ENCODE measurements at places on chromosomes 7 and 10. TPM values are rescaled to one million over a fixed set of nuclear protein-coding genes. Genes with fewer than 3 reads are reported as not detected.
A peak's percentile ranks its signal among the peaks of the same experiment; 100 is the strongest.

Gene HMX2
- not detected for total RNA-seq

Gene NKX1-2
- not detected for total RNA-seq

Gene JAKMIP3
- total RNA-seq = 1.3 TPM

Gene GHRHR
- not detected for total RNA-seq

Gene NSUN6
- 12.8 TPM for total RNA-seq

Gene PLCE1
- not detected for total RNA-seq

Gene LMOD2
- not detected for total RNA-seq

Gene OR13A1
- total RNA-seq = not detected

Gene C10orf67
- 0.18 TPM for total RNA-seq

DNA sequence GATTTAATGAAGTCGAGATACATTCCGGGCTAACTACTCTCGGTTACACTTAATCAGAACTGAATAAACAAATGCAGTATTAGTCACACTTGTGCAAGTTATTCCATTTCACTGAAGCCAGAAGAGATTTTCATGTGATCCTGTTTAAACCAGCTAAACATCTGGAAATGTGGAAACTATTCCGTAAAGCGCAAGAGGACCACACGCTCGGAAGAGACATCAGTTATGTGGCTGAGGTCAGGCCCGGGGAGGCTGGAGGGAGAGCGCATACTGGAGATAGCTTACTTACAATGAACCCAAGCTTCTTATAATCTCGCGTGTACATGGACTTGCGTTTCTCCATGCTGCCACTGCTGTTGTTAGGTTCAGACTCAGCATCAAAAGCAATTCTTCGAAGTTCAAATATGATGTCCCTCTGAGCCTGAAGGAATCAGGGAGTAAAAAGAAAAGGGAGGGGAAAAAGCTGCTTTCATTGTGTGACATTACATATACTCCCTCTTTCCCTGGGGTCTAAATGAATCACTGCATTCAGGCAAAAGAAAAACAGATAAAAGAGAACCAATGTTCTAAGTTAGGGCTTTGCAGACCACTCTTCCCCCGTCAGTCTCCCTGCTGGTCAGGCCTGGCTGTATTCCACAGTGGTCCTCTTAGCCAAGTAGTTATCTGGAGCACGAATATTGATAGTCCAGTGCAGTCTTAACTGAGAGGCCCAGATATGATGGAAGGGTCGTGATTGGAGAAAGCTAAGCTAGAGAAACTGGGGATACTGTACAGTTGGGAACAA, 237.4 kb downstream of the ELMO1 start:
- no peak overlapping the region for H3K4me3 ChIP-seq
- peaks cover 26% of the 10 kb centered on the region for H3K36me3 ChIP-seq
- no peak overlapping the region for H3K27ac ChIP-seq
- DNase-seq = no peak
- no peaks in the 10 kb centered on the region for H3K27me3 ChIP-seq

DNA sequence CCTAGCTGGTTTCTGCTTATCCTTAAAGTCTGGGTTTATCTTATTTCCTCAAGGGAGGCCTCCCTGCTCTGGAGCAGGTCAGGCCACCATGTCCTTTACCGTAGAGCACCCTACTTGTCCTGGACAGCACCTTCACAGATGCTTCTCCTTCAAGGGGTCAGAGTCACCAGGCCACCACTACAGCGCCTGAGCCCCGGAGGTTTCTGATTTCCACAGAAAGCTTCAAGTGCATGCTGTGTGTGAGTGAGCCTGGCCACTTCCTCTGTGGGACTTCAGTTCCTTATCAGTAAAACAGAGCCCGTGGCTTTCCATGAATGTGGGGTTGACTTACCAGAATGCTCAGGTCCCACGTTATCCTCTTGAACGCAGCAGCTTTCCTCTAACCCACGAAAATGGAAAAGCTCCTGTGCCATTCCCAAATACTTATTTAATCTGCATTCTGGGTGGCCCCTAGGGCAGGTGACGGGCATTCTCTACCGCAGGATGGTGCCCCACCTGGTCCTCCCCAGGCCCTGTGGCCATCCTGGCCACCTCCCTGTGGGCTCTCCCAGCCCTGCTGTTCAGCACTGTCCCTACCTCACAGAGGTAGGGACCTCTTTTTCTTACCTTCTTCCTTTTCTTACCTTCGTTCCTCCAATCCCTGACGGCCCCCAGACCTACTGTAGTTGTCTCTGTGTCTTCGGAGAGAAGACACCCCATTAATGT, 1.4 kb upstream of the DOCK1 start:
- no peak for DNase-seq
- H3K36me3 ChIP-seq = no peaks in the 10 kb centered on the region
- peaks cover 12% of the 10 kb centered on the region for H3K27me3 ChIP-seq
- no peaks in the 10 kb centered on the region for H3K4me1 ChIP-seq

- no peak overlapping the region for H3K27ac ChIP-seq
- H3K36me3 ChIP-seq = no peaks in the 10 kb centered on the region
- no peaks in the 10 kb centered on the region for H3K4me1 ChIP-seq
- H3K27me3 ChIP-seq = no peaks in the 10 kb centered on the region
- no peak for DNase-seq
- H3K4me3 ChIP-seq = no peak overlapping the region
Measured at GRCh38 chr7:64181586-64181985, 25.4 kb upstream of the ZNF735 start.

- no peak overlapping the region for H3K27ac ChIP-seq
- no peaks in the 10 kb centered on the region for H3K4me1 ChIP-seq
- no peaks in the 10 kb centered on the region for H3K27me3 ChIP-seq
- H3K4me3 ChIP-seq = no peak overlapping the region
- peaks cover 69% of the 10 kb centered on the region for H3K36me3 ChIP-seq
Measured at GRCh38 chr10:102368077-102368476, 27.4 kb upstream of the NFKB2 start.

DNA sequence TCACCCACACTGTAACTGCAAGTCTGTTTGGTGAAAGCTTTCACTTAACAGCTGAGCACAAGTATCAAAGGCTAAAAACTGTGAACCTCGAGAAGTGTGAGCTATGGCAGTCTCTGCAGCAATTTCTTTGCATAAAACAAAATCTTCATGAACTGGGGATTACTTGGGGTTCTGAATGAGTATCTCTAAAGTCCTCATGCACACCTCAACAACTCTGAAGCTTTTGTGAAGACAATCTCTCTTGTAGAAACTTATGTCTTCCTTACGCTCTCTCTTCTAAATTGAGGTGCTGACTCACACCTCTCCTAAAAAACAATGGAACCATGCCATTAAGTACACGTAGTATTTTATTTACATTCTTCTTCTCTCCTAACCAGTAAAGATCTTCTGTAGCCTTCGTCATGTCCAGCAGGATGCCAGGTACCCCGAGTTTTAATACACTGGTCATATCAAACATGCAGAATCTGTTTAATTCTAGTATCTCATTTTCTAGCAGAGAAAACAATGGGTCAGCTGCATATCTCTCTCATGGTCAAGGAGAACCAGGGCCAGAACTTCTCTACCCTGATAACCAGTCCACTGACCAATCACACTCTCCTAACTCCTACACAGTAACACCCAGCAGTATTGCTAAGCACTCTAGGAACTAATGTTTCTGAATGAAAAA, 76.9 kb downstream of the UBE2H start:
- H3K36me3 ChIP-seq = peaks cover 29% of the 10 kb centered on the region
- no peak for DNase-seq
- no peaks in the 10 kb centered on the region for H3K27me3 ChIP-seq

GRCh38 chr7:74653686-74654181, 3.8 kb upstream of the GTF2I start:
- peaks cover 54% of the 10 kb centered on the region for H3K4me1 ChIP-seq
- DNase-seq = no peak
- no peak overlapping the region for H3K27ac ChIP-seq
- no peaks in the 10 kb centered on the region for H3K36me3 ChIP-seq
- H3K27me3 ChIP-seq = peaks cover 6% of the 10 kb centered on the region
- H3K4me3 ChIP-seq = no peak overlapping the region

DNA sequence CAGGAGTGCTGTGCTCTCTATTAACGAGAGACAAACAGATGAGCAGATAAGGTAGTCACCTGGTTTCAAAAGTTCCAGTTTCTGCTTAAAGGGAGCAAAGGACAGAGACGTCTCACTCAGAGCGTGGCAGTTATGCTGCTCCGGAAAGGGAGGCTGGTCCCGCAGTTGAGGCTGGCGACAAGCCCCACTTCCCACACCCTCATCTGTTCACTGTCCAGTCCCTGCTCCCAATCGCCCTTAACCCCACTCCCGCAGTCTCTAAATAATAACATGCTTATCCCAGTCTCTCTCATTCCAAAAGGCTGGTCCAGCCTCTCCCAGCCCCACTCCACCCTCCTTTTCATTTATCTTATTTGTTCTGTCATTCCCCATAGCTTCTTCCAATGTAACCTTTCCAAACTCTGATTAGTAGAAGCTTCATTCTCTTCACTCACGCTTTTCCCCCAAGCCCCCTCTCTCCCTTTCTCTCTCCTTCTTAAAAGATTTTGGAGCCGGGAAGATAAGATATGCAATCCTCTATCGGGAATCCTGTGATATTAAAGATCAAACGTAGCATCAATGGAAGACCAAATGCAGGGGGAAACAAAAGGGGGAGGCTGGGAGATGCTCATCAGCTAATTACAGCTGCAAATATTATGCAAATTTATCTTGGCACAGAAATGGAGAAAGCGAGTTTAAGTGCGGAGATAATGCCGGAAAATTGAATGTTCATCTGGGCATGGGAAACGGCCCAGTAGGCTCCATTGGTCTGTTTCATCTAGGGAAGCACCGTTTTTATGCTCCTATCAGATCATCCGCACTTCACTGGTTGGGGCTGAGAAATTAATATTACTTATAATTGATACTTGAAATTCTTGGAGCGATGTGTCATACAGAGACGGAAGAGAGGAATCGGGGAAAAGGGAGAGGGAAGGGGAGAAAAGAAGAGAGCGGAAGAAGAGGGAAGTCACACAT, 16.3 kb upstream of the GATA3 start:
- no peak for DNase-seq
- H3K4me1 ChIP-seq = peaks cover 39% of the 10 kb centered on the region
- no peak overlapping the region for H3K4me3 ChIP-seq
- H3K27ac ChIP-seq = peak overlapping the region; percentile 56
- peaks cover 8% of the 10 kb centered on the region for H3K36me3 ChIP-seq

GRCh38 chr7:136016649-136017395, 39.7 kb upstream of the MTPN start:
- H3K27me3 ChIP-seq = peaks cover 5% of the 10 kb centered on the region
- no peak overlapping the region for H3K27ac ChIP-seq
- no peak for DNase-seq
- H3K4me3 ChIP-seq = no peak overlapping the region
- peaks cover 8% of the 10 kb centered on the region for H3K4me1 ChIP-seq

DNA sequence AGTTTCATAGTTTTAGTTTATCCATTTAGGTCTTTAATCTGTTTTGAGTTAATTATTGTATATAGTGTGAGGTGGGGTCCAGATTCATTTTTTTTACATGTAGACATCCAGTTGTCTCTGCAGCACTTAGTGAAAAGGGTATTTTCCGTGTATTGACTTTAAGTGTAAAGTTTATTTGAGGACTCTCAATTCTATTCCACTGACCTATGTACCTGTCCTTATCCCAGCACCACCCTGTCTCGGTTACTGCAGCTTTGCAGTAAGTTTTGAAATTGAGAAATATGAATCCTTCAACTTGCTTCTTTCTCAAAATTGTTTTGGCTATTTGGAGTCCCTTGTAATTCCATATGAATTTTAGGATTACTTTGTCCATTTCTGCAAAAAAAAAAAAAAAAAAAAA, 29.8 kb downstream of the FHIP2A start:
- no peak overlapping the region for H3K27ac ChIP-seq
- H3K36me3 ChIP-seq = peaks cover 56% of the 10 kb centered on the region
- H3K27me3 ChIP-seq = no peaks in the 10 kb centered on the region
- no peak for DNase-seq
- peaks cover 23% of the 10 kb centered on the region for H3K4me1 ChIP-seq

DNA sequence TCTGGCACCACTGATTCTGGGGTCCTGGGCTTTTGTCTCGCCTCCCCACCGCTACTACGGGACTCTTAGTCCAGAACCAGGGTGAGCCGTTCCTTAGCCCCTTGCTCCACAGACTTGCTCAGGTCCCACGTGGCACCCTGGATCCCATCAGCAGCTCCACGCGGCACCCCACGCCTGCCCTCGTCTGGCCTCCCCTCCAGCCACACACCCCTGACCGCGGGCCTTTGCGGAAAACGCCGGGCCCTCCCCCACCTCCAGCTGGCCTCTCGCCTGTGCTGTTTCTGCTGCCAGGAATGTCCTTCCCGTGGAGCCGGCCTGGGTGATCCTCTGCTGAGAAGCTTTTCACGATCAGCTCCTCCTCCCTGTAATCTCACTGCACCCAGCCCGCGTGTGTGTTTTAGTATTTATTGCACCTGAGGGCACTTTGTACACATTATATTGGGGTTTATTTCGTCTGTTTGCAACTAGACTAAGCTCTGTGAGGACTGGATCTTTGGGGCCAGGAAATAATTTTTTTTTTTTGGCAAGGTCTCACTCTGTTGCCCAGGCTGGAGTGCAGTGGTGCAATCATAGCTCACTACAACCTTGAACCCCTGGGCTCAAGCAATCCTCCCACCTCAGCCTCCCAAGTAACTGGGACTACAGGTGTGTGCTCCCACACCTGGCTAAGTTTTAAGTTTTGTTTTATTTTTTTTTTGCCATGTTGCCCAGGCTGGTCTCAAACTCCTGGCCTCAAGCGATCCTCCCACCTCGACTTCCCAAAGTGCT, 10.5 kb upstream of the TTYH3 start:
- no peak for DNase-seq
- no peak overlapping the region for H3K27ac ChIP-seq
- H3K27me3 ChIP-seq = peaks cover 2% of the 10 kb centered on the region
- H3K4me1 ChIP-seq = no peaks in the 10 kb centered on the region
- H3K36me3 ChIP-seq = no peaks in the 10 kb centered on the region

- peaks cover 10% of the 10 kb centered on the region for H3K4me1 ChIP-seq
- no peak for DNase-seq
- H3K27me3 ChIP-seq = peaks cover 1% of the 10 kb centered on the region
- H3K27ac ChIP-seq = no peak overlapping the region
- H3K36me3 ChIP-seq = no peaks in the 10 kb centered on the region
- no peak overlapping the region for H3K4me3 ChIP-seq
Measured at GRCh38 chr7:130349911-130350782, 5.5 kb downstream of the CPA5 start.

- no peak for DNase-seq
- H3K27ac ChIP-seq = no peak overlapping the region
- H3K36me3 ChIP-seq = no peaks in the 10 kb centered on the region
- H3K4me3 ChIP-seq = no peak overlapping the region
- H3K4me1 ChIP-seq = peaks cover 30% of the 10 kb centered on the region
- peaks cover 2% of the 10 kb centered on the region for H3K27me3 ChIP-seq
Measured at GRCh38 chr10:97018251-97019212, 167.2 kb downstream of the SLIT1 start.

DNA sequence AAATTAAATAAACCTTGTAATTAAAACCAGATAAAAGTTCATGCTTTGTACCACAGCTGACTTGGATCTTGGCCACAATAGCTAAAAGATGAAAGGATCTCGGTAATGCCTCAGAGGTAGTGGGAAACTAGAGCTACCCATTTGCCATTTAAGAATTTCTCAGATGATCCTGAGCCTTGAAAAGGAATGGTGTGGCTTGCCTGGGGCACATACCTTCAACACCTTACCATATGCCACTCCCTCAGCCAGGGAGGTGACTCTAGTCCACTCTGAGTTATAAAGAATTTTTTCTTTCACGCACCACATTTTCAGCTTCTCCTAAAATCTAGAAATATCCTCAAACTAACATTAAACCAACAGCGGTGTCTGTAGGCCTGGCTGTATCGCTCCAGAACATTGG, 516.3 kb upstream of the TEX47 start:
- H3K27me3 ChIP-seq = no peaks in the 10 kb centered on the region
- DNase-seq = no peak
- no peaks in the 10 kb centered on the region for H3K36me3 ChIP-seq
- no peak overlapping the region for H3K4me3 ChIP-seq

GRCh38 chr10:122301055-122301810, 30.1 kb downstream of the BTBD16 start:
- no peak overlapping the region for H3K4me3 ChIP-seq
- H3K4me1 ChIP-seq = no peaks in the 10 kb centered on the region
- no peak overlapping the region for H3K27ac ChIP-seq
- DNase-seq = no peak
- H3K36me3 ChIP-seq = no peaks in the 10 kb centered on the region

All from activated T-helper 1 cell treated with anti-CD3 and anti-CD28 coated beads, Interleukin-12 subunit alpha, Interleukin-12 subunit beta, Interleukin-2, Interleukin-4 antibody, amounts not matched to agents 30 ng/mL and 10 ng/mL and 1 ng/mL, durations not matched to agents 14 hours and 24 hours and 36 hours (primary cell).